Activated T-helper 1 cell treated with anti-CD3 and anti-CD28 coated beads, Interleukin-12 subunit alpha, Interleukin-12 subunit beta, Interleukin-2, Interleukin-4 antibody, amounts not matched to agents 30 ng/mL and 10 ng/mL and 1 ng/mL, durations not matched to agents 14 hours and 24 hours and 36 hours (primary cell): ENCODE measurements at places on chromosomes 4 and X. TPM values are rescaled to one million over a fixed set of nuclear protein-coding genes. Genes with fewer than 3 reads are reported as not detected.
A peak's percentile ranks its signal among the peaks of the same experiment; 100 is the strongest.

GRCh38 chr4:139025841-139026240, 10.3 kb downstream of the NOCT start:
- H3K27me3 ChIP-seq, result no peaks in the 10 kb centered on the region
- peaks cover 9% of the 10 kb centered on the region for H3K36me3 ChIP-seq
- DNase-seq, result no peak
- peaks cover 13% of the 10 kb centered on the region for H3K4me1 ChIP-seq
- H3K27ac ChIP-seq, result no peak overlapping the region

DNA sequence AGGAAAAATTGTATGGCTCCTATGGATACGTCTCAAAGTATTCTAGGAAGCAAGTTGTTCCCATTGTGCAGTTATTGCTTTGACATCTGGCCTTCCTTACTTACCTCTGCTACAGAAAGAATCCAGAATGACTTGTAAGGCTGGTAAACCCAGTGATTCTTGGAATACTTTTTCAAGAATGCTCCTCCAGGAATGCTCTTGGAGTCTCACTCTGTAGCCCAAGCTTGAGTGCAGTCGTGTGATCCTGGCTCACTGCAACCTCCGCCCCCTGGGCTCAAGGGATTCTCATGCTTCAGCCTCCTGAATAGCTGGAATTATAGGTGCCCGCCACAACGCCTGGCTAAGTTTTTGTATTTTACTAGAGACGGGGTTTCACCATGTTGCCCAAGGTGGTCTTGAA, 38.1 kb downstream of the GAB1 start:
- H3K4me1 ChIP-seq, result no peaks in the 10 kb centered on the region
- H3K4me3 ChIP-seq, result no peak overlapping the region
- H3K27me3 ChIP-seq, result peaks cover 4% of the 10 kb centered on the region
- no peaks in the 10 kb centered on the region for H3K36me3 ChIP-seq
- no peak overlapping the region for H3K27ac ChIP-seq

- no peak overlapping the region for H3K4me3 ChIP-seq
- DNase-seq, result no peak
- no peak overlapping the region for H3K27ac ChIP-seq
- H3K4me1 ChIP-seq, result peaks cover 5% of the 10 kb centered on the region
- peaks cover 3% of the 10 kb centered on the region for H3K27me3 ChIP-seq
- H3K36me3 ChIP-seq, result no peaks in the 10 kb centered on the region
Measured at GRCh38 chrX:24231131-24231540, 81.6 kb downstream of the ZFX start.

DNA sequence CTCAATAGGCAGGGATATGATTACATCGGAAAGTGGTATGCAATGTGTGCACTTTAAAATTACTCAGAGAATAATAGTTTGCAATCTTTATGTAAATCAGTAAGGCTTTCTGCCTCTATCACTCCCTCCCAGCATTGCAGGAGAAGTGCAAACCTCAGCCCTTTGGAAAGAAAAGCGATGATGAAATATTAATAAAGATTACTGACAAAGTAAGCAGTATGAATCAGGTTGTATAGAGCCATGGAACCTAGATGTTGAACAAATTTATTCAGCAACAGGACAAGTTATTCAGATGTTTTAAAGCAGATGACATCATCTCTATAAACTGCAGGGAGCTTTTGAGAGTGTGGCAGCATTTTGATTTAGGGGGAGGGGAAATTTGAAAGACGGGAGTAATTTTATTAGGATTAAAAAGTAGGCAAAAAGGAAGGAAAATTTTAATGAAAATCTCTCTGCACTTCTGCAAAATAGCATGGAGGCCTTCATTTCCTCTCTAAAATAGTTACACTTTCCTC, 631.7 kb upstream of the GRIA3 start:
- no peak overlapping the region for H3K27ac ChIP-seq
- no peaks in the 10 kb centered on the region for H3K27me3 ChIP-seq
- no peaks in the 10 kb centered on the region for H3K36me3 ChIP-seq
- H3K4me1 ChIP-seq, result no peaks in the 10 kb centered on the region

DNA sequence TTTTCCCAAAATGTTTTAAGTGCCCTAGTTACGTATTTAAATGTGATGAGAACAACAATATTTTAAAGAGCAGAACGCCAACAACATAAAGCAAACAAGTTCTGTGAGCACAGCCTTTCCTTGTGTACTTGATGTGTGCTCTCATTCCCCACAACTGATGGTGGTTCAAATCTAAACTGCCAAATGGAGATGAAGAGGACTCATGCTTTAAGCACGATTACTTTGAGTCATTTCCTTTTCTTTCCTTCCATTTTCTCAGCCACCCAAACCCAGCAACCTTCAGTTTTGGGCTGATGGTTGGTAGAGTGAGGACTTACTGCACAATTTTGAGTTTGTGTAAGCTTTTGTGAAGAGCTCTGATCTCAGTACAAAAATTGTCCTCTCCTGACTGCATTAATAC, 1.7 kb downstream of the NSD2 start:
- peaks cover 18% of the 10 kb centered on the region for H3K36me3 ChIP-seq
- H3K4me3 ChIP-seq, result peak overlapping the region; percentile 100
- peak overlapping the region; percentile 100 for H3K27ac ChIP-seq

GRCh38 chr4:180587379-180587778, 1655.8 kb upstream of the TENM3 start:
- H3K27me3 ChIP-seq, result no peaks in the 10 kb centered on the region
- no peak for DNase-seq
- no peaks in the 10 kb centered on the region for H3K36me3 ChIP-seq
- H3K4me1 ChIP-seq, result no peaks in the 10 kb centered on the region
- H3K27ac ChIP-seq, result no peak overlapping the region

DNA sequence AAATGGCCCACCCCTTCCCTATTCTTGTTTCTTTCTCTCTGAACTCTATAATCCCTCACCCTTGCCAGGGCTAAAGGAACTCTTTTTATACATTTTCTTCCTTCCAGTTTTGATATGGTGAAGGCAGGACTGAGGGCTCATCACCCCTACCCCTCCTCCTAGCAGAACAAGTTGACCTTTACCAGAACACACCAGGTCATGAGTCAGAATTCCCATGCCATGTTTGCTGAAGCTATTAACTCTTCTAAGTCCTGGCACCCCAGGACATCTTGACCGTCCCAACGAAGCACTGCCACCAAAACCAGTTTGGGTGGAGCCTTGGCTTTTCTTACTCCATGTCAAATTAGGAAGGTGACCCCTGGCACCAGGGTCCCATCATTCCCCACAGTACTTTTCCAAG, 57.5 kb upstream of the DYNLT3 start:
- H3K4me1 ChIP-seq, result no peaks in the 10 kb centered on the region
- DNase-seq, result no peak
- no peak overlapping the region for H3K4me3 ChIP-seq
- peaks cover 14% of the 10 kb centered on the region for H3K27me3 ChIP-seq

GRCh38 chr4:141009931-141010330, 123.3 kb downstream of the RNF150 start:
- no peaks in the 10 kb centered on the region for H3K4me1 ChIP-seq
- no peaks in the 10 kb centered on the region for H3K36me3 ChIP-seq
- H3K4me3 ChIP-seq, result no peak overlapping the region
- H3K27me3 ChIP-seq, result no peaks in the 10 kb centered on the region

The RAB9B gene
- total RNA-seq, result 0.18 and 0.37 TPM in 2 replicates

The USP53 gene
- total RNA-seq, result 6.1 and 8.5 TPM in 2 replicates

The FGG gene
- not detected in 2 replicates for total RNA-seq

The ZDHHC15 gene
- total RNA-seq, result 0.24 TPM in 1 of 2 replicates, not detected in the other
